ENCODE measurements at places on chromosomes 2 and 18.
A peak's percentile ranks its signal among the peaks of the same experiment; 100 is the strongest.

GRCh38 chr2:129187343-129187742, 792.1 kb upstream of the RAB6C start:
- no peak for DNase-seq

DNA sequence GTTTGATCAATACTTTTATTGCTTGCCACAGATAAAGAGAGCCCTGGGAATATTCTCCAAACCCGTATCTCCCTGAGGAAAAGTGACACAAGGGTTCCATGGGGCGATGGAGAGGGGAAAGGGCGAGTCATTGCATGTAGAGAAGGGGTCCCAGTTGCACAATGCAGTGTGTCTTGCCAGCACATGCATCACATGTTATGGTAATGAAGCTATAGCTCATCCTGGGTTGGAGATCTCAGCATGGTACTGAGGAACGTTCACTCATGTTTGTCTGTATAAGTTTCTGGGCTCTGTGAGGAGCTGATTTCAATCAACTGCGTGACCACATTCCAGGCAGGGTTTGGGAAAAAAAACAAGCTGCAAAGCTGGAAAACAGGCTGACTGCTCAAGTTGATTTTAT, 220.7 kb upstream of the MC4R start:
- DNase-seq = no peak

DNA sequence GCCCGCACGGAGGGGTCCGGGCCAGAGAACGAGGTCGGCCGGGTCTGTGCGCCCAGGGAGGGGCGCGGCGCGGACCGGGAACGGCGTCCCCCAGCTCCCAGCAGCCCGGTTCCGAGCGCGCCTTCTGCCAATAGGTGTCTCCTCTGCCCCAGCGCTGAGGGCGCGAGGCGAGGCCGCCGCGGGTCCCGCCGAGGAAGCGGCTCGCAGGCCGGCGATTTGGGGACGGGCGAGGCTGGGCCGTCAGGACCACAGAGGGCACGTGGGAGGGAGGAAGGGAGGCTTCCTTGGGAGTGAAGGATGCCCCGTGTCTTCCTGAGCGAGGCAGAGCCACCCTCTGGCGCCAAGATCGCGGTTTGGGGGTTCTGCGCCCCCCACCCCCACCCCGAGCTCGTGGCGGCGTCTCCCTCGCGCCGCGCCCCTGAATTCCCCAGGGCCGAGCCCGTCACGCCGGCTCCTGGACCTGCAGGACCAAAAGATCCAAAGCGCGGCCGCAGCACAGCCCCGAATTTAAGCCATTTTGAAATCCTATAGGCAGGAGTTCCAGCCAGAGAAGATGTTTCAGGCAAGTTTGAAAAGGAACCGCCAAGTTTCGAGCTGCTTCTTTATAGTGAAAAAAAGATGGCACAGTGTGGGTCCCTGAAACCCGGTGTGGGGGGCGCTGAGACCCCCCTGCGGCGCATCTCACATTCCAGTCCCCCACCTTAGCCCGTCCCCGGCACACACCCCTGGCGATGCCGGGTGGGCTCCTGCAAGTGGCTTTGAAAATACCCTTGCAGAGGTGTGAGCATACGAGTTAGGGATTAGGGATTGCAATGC, 909 bp downstream of the NFATC1 start:
- peak; percentile 63 for DNase-seq

DNA sequence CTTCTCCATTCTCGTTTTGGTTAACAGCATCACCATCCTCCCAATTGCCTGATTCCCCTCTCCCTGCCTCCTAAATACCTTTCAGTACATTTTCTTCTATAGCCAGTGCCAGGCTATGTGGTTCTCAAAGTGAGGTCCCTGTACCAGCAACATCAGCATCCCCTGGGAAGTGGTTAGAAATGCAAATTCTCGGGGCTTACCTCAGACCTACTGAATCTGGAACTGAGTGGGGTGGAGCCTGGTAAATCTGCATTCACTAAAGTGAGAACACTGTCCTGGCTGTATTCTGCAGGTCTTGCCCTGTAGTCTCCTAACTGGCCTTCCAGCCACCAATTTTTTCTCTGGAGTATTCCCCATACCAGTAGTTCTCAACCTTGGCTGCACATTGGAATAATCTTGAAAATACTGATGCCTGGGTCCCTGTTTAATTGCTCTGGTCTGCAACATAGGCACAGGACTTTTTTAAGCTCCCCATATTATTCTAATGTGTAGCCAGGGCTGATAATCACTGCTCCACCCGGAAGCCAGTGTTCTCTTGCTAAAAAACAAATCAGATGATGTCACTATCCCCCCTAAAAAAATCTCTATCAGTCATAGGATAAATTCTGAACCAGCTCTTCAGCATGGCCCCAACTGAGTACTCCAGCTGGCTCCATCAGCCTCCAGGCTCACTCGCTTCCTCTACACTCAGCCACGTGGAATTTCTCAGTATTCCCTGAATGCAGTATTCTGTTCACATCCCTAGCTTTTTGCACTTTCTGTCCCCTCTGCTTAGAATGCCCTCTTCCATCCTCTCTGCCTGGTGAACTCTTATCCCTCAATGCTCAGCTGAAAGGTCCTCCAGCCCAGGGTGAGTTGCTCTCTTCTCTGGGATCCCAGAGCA, 98.4 kb downstream of the CDK15 start:
- DNase-seq = no peak

GRCh38 chr2:112579241-112579640, 5.2 kb upstream of the CHCHD5 start:
- no peak for DNase-seq
